ENCODE measurements at places on chromosomes 6 and 20.

DNA sequence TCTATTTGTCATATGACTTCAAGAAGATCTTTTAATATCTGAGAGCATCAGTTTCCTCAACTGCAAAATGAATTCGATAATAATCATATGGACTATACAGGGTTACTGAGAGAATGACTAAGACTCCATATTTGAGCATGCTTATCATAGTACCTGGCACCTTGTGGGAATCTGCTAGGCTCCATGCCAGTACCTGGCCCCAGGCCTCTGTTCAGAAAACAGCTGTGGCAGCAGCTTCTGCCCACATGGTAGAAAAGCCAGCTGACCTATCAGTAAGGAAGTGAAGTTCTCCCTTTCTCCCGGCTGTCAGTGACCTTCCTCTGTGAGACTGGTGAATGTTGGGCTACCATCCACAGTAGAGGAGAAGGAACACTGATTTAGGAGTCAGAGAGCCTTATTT is 574.9 kb upstream of the CHD6 start:
- no peak for DNase-seq

GRCh38 chr6:52499026-52499425 is 77.8 kb downstream of the TRAM2 start:
- no peak for DNase-seq

- no peak for DNase-seq
Measured at GRCh38 chr6:137870744-137871247, 3.7 kb downstream of the TNFAIP3 start.

DNA sequence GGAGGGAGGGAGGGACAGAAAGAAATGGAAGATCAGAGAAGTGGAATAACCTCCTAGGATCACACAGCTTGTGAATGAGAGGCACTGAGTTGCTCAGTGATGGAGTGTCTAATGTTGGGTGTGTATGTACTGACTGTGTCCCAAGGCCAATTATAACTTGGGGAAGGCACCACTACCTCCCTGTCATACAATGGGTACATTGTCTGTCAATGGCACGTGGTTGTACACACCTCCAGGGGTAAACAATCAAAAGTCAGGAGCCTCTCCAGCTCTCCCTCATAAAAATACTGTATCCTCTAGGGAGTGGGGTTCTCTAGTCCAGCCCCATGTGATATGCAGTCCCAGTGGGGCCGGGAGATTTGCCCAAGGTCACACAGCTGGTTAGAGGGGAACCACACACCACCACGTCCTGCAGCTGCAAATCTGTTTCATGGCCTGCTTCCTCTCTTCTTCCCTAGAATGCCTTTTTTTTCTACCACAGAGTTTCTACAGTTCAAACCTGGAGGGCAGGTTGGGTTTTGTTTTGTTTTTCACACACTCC is 112.5 kb downstream of the SNX5 start:
- no peak for DNase-seq

- no peak for DNase-seq
Measured at GRCh38 chr20:20731000-20731944, 18.8 kb upstream of the RALGAPA2 start.

- DNase-seq: no peak
Measured at GRCh38 chr20:21503345-21503744, 10.5 kb downstream of the NKX2-2 start.

GRCh38 chr20:42887281-42887680 is 302.4 kb downstream of the PTPRT start:
- no peak for DNase-seq

- DNase-seq: no peak
Measured at GRCh38 chr6:15232836-15233510, 12.9 kb upstream of the JARID2 start.

GRCh38 chr6:13048113-13048512 is 280.2 kb downstream of the TBC1D7 start:
- DNase-seq: no peak

GRCh38 chr6:56292505-56293181 is 45.3 kb upstream of the COL21A1 start:
- DNase-seq: no peak

- no peak for DNase-seq
Measured at GRCh38 chr6:166553563-166554271, 32.8 kb downstream of the RAMACL start.

DNA sequence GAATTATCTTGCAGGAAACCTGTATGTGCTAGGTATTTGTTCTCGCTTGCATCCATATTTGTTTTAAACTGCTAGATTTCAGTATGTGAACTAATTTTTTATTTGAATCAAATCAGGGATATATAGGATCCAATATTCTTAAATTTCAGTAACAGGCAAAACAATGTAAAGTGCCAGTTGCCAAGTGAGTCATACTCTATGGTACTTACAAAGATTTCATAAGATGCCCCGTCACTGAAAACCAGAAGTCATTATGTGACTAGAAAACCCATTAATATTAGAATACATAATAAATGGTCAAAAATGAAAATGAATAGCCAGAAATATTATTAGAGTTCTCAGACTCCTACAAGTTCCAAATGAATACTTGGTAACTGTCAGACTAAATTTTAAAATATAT is 481.2 kb downstream of the TFAP2A start:
- no peak for DNase-seq

- DNase-seq: no peak
Measured at GRCh38 chr6:149983145-149983544, 19.4 kb downstream of the ULBP1 start.

DNA sequence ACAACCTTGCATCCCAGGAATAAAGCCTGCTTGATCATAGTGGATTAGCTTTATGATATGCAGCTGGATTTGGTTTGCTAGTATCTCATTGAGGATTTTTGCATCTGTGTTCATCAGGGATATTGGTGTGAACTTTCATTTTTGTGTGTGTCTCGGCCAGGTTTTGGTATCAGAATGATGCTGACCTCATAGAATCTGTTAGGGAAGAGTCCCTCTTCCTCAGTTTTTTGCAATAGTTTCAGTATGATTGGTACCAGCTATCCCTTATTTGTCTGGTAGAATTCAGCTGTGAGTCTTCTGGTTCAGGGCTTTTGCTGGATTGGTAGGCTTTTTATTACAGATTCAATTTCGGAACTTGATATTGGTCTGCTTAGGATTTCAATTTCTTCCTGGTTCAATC is 132.5 kb downstream of the ZFAND3 start:
- no peak for DNase-seq

GRCh38 chr20:62742979-62743776 is 34.5 kb downstream of the NTSR1 start:
- DNase-seq: no peak

GRCh38 chr6:144262470-144263369 is 22.4 kb upstream of the UTRN start:
- no peak for DNase-seq

- DNase-seq: no peak
Measured at GRCh38 chr6:7723554-7723953, 2.3 kb upstream of the BMP6 start.

DNA sequence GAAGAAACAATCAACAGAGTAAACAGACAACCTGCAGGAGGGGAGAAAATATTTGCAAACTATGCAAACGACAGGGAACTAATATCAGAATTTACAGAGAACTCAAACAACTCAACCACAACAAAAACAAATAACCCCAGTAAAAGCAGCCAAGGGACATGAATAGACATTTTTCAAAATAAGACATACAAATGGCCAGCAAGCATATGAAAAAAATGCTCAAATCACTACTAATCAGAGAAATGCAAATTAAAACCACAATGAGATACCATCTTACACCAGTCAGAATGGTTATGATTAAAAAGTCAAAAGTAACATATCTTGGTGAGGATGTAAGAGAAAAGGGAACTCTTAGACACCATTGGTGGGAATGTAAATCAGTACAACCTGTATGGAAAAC is 215.0 kb downstream of the THBS2 start:
- DNase-seq: no peak

DNA sequence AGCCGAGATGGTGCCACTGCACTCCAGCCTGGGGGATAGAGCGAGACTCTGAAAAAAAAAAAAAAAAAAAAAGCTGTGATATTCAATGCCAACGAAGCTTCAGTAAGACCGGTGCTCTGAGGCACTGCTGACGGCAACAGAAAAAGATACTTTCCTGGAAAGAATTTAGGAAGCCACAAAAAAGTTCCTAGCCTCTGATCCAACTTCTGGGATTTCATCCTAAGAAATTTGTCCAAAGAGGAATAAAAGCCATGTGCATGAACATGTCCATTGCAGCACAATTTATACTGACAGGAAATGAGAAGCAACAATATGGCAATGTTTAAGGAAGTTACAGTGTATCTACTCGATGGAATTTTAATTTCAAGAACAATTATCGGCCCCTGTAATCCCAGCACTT is 24.5 kb upstream of the CARMIL1 start:
- DNase-seq: no peak

GRCh38 chr6:167685654-167686053 is 141.1 kb upstream of the AFDN start:
- no peak for DNase-seq

DNA sequence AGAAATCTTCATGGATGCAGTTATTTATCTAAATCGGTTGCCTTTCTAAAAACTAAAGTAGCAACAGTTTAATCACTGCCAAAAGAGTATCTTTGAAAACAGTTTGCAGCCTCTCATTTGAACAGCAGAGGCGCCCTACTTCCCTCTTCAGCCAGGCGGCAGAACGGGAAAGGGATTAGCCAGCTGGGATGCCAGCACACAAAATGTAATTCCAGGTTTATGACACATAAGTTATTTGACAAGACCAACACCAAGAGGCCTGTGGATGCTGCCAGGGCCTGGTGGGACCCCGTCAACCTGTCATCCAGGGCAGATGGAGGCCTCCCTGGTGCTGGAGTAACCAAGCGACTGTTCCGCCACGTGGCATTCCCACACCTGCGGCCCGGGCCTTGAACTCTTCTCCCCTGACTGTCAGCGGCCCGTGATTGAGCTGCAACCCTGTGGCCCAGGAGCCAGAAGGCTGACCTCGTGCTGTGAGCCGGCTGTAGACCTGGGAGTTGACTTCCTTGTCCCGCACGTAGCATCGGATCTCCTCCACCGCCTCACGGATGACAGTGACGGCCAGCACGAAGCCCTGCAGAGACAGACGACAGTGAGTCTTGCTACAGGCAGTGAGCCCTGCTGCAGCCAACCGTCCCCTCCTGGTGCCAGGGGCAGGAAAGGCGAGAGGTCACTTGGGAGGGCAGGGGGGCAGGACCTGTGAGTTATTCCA is 55.5 kb downstream of the ATP9A start:
- DNase-seq: no peak

DNA sequence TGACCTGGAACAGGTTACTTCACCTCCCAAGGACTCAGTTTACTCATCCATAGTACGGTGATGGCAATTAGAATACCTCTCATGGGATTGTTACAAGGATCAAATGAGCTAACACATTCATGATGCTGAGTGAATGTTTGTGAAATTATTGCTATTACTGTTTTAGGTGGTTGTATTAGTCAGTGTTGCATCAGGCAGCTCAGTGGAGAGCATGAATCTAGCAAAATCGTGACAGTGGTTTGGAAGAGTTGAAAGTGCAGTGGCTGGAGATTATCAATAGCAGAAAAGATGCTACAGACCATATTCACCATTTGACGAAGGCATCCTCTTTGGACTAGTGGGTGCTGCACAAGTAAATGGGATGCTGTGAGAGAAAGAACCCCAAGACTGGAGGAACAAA is 50.4 kb upstream of the CTNNBL1 start:
- no peak for DNase-seq

- no peak for DNase-seq
Measured at GRCh38 chr6:86609549-86610388, 327.6 kb upstream of the HTR1E start.

GRCh38 chr6:6332811-6333244 is 12.4 kb upstream of the F13A1 start:
- DNase-seq: no peak

- DNase-seq: no peak
Measured at GRCh38 chr6:111487661-111488060, 4.6 kb upstream of the REV3L start.

GRCh38 chr6:41625442-41625841 is 12.8 kb upstream of the MDFI start:
- DNase-seq: no peak

GRCh38 chr6:54320871-54321270 is 12.6 kb downstream of the TINAG start:
- DNase-seq: no peak

- DNase-seq: no peak
Measured at GRCh38 chr20:63166193-63167020, 49.5 kb downstream of the YTHDF1 start.

GRCh38 chr6:7758456-7758855 is 32.6 kb downstream of the BMP6 start:
- no peak for DNase-seq

GRCh38 chr6:105194106-105194505 is 14.3 kb upstream of the POPDC3 start:
- DNase-seq: no peak

GRCh38 chr6:25601800-25602673 is 50.0 kb upstream of the SCGN start:
- DNase-seq: peak; percentile 28

- no peak for DNase-seq
Measured at GRCh38 chr20:49748525-49748838, 34.8 kb upstream of the B4GALT5 start.

- peak; percentile 90 for DNase-seq
Measured at GRCh38 chr20:33731693-33732165, at the start of gene ZNF341. ZNF341 (plus strand) TSS chr20:33731996; CDS start chr20:33732022, 26 bp downstream.

- DNase-seq: no peak
Measured at GRCh38 chr6:111096246-111096645, 8.9 kb downstream of the SLC16A10 start.

- no peak for DNase-seq
Measured at GRCh38 chr20:46004889-46005473, 3.7 kb upstream of the MMP9 start.

- DNase-seq: no peak
Measured at GRCh38 chr20:43680981-43681380, 14.1 kb downstream of the MYBL2 start.

Measured in NCI-H1417 treated with DMSO at 0.1 percent for 48 hours (cell line).